Kidney capillary endothelial cell (primary cell): ENCODE measurements at places on chromosomes 1 and 21.

- no peak for DNase-seq
Measured at GRCh38 chr1:2431518-2431917, 19.2 kb upstream of the PEX10 start.

GRCh38 chr1:212470059-212470458 lies 37.3 kb downstream of the NENF start:
- no peak for DNase-seq

GRCh38 chr1:160608057-160608456 lies 28.8 kb upstream of the CD84 start:
- no peak for DNase-seq

DNA sequence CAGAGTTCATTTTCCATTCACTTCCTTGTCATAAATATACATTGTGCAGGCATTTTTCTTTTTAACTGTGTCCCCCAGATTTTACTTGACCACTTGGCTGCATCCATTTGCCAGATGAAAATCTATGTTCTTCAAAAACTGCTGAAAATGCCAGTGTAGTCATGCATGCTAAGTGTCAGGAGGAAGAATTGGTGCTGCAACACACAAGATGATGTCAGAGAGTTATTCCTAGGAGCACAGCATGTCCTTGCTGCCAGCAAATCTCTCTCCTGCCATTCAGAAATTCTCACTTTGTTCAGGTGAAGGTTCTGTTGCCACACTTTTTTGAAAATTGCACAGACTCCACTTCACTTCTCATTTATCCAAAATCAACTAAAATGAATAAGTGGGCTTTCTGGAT lies 106.4 kb upstream of the MAGI3 start:
- no peak for DNase-seq

DNA sequence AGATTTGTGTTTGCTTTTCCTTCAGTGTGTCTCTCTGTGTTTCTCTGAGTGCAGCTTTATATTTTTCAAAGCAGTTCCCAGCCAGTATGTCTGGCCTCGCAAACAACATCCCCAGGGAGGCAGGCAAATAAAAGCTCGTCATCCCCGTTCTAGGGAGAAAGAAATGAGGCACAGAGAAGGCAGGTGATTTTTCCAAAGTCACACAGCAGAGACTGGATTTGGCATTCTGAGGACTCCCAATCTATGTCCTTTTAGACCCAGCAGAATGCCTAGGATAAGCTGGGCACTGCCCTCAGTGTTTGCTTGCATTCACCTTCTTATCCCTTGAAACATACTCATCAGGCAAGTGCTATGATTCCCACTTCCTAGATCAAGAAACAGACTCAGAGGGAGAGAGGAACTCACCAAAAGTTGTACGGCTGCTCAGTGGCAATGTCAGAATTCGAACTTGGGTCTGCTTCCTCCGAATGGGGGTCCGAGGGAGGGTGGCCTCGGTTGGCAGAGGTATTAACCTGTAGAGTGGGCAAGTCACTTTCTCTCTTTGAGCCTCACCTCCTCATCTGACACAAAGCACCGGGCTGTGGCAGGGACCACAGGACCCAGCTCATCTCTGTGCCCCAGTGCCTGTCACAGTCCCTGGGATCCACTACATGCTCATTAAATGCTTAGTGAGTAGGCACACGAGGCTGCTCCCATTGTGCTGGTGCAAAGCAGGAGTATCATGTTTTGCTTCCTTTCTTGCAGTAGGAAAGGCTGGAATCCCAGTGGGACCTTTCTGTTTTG lies 4.2 kb downstream of the RAP1GAP start:
- no peak for DNase-seq

DNA sequence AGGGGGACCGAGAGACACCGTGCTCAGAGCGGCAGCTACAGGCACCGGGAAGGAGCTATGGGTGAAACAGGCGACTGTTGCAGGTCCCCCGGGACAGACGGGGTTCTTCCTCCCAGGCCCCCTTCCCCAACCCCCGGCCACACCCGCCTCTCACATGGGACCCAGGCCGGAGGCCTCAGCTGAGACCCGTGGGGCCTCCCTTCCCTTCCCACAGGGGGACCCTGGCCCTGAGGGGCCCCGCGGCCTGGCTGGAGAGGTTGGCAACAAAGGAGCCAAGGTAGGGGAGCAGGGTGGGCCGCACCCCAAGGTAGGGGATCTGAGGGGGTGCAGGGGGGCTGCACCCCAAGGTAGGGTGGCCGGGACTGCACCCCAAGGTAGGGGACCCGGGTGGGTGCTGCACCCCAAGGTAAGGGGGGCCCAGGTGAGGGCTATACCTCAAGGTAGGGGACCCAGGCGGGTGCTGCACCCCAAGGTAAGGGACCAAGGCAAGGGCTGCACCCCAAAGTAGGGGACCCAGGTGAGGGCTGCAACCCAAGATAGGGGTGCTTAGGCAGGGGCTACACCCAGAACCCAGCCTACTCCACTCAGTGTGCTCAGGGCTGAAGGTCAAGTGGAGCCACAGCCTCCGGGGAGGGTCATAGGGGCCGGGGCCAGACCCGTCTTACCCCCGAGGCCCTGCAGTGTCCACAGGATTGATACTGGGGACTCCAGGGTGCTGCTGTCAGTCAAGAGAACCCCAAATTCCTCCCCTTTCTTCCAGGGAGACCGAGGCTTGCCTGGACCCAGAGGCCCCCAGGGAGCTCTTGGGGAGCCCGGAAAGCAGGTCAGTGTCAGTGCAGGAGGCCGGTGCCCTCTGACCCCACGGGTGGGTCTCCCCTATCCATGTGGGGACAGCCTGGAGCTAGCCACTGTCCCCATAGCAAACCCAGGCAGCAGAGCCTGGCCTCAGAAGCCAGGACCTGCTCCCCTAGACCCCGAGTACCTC lies 22.7 kb downstream of the COL6A2 start:
- DNase-seq: no peak

- DNase-seq: no peak
Measured at GRCh38 chr1:26287033-26287711, 7.3 kb downstream of the SH3BGRL3 start.

- DNase-seq: no peak
Measured at GRCh38 chr1:153000294-153000693, 1.3 kb upstream of the SPRR3 start.
